Hepatocyte (in vitro differentiated cells): ENCODE measurements at places on chromosomes 6 and 20. TPM values are rescaled to one million over a fixed set of nuclear protein-coding genes. Genes with fewer than 3 reads are reported as not detected.

Gene SIRPD
- not detected in 2 replicates for polyA plus RNA-seq

Gene C6orf141
- 4.2 and 4.5 TPM in 2 replicates for polyA plus RNA-seq

Gene CST1
- polyA plus RNA-seq, result 10.8 and 12.8 TPM in 2 replicates

Gene BPIFB1
- 0.32 and 0.85 TPM in 2 replicates for polyA plus RNA-seq

Gene TAP1
- 11.0 and 14.1 TPM in 2 replicates for polyA plus RNA-seq

Gene GPR6
- not detected in 2 replicates for polyA plus RNA-seq

Gene DPPA5
- polyA plus RNA-seq, result not detected in 2 replicates
